ENCODE measurements at places on chromosomes 11 and 22.

DNA sequence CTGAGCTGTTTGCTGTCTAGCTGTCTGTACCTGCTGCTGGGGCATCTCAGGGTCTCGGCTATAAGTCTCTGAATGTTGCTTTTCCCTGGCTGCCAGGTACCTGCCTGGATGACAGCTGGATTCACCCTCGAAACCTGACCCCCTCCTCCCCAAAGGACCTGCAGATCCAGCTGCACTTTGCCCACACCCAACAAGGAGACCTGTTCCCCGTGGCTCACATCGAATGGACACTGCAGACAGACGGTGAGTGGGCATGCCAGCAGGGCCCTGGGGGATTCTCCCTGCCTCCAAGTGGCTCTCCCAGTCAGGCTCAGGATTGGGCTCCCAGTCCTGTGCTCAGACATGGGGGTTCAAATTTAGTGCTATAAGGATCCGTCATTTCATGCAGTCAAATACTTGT lies 12.9 kb downstream of the IL17RA start:
- DNase-seq = no peak

GRCh38 chr11:15923183-15923582 lies 433.2 kb downstream of the SOX6 start:
- DNase-seq = no peak

DNA sequence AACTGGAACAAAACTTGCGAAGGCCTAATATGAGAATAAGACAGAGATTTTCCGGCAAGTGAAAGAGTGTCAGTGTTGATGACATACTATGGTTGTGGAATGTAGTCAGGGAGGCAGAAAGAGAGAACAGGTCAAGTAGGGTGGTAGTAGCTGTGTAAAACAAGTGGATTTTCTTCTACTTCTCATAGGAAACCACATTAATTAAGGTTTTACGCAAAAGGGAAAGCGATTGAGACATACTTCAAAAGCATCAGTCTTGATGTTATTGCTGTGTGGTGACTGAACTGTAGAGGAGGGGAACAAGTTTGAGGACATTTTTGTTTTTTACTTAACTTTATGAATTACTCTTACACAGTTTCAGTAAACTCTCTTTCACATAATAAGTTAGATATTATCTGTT lies 186.0 kb upstream of the CNTN5 start:
- no peak for DNase-seq

DNA sequence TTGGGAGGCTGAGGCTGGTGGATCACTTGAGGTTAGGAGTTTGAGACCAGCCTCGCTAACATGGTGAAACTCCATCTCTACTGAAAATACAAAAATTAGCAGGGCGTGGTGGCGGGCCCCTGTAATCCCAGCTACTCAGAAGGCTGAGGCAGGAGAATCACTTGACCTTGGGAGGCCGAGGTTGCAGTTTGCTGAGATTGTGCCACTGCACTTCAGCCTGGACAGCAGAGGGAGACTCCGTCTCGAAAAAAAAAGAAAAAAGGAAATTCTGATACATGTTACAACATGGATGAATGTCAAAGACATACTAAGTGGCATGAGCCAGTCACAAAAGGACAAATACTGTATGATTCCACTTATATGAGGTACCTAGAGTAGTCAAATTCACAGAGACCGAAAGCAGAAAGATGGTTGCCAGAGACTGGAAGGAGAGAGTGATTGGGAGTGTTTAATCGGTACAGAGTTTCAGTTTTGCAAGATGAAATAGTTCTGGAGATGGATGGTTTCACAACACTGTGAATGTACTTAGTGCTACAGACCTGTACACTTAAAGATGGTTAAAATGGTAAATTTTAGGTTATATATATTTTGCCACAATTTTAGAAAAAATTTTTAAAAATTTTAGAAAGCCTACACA lies 92.3 kb downstream of the BLID start:
- no peak for DNase-seq

GRCh38 chr11:131246156-131246555 lies 124.3 kb upstream of the NTM start:
- DNase-seq = no peak

DNA sequence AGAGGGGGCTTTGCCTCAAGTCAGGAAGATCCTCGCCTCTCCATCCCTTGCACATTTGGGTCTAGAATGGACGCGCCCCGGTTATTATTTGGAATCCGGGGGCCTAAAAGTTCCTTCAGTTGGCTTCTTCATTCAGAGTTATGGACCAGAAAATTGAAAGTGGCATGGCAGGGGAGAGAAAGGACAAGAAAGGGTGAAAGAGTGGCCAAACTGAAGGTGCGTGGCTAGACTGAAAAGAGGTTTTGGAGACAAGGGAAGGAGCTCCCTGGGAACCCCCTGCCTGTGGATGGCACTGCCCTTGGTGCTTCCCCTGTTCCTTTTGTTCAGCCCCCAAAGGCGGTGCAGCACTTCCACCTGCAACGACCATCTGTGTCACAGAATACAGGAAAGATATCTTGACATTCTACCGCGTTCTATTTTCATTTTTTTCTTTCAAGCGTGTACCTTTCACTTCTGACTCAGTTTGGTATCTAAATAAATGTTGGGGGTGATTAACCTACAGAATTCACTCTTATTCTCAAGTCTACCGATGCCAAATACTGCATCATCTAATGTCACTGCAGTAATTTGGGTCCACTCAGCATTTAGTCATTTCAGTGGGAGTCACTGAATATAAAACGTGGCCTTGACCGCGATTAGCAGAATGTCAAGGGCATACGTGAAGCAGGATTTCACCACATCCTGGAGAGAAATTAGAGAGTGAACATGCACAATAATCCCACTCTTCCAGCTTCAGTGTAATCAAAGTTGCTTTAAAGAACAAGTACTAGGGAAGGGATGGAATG lies 88.1 kb upstream of the ARHGAP32 start:
- DNase-seq = no peak

DNA sequence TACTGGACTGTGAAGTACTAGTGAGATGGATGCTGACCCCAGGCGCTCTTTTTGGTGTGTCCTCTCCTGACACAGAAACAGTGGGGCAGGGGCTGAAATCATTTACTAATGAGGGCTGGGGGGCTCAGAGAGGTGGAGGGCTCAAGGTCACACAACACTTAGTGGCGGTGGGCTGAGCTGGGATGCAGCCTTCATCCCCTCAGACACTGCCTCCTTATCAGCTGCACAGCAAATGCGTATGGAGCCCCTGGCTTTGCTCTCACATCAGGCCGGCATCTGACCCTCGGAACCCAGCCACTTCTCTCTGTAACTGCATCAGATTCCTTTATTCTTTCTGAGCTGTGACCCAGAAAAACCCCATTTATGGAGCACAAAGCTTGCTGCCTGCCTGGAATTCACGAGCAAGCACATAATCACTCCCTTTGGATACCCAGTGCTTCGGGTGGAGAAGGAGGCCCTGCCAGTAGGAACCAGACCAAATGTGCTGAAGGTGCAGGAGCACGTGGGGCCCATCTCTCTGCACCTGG lies 736.6 kb downstream of the TBC1D22A start:
- DNase-seq = no peak

DNA sequence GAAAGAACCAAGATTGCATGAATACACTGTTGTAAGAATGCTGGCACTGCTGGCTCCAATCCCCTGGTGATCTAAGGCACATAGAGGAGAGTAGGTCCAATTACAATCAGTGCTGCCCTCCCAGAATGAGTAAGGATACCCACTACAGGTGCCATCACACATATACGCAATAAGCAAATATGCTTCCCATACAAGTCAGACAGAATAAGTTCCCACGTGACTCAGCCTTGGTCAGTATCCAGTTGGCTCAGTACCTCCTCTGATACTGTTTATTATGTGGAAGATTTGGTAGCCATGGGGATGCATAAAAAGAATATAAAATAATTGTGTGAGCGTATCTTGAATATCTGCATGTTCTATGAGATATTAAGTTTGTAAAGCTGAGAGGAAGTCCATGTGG lies 8.9 kb upstream of the OR2D3 start:
- DNase-seq = no peak

GRCh38 chr11:73467505-73467904 lies 91.3 kb downstream of the RELT start:
- no peak for DNase-seq

Data from retinal pigment epithelial cell (primary cell).